Thymus (tissue), 14 donors: ENCODE measurements at places on chromosomes 5 and 9. TPM values are rescaled to one million over a fixed set of nuclear protein-coding genes. Genes with fewer than 3 reads are reported as not detected.

Gene GGTA1
- polyA plus RNA-seq: 9.7 TPM

DNA sequence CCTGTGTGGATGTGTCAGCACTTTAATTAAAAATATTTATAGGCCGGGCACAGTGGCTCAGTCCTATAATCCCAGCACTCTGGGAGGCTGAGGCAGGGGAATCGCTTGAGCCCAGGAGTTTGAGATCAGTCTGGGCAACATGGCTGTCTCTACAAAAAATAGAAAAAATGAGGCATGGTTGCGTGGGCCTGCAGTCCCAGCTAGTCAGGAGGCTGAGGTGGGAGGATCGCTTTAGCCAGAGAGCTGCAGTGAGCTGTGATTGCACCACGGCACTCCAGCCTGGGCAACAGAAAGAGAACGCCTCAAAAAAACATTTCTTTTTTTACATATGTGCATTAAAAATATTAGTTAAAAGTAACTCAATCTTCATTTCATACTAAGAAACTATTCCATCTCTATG is 6.2 kb downstream of the TBC1D9B start:
- no peak for DNase-seq

- DNase-seq: no peak
Observed at GRCh38 chr9:112900901-112901300, 10.2 kb upstream of the SLC46A2 start.

Gene PRLR
- 0.75 TPM for polyA plus RNA-seq

- no peak for DNase-seq
Observed at GRCh38 chr9:105023788-105024187, 95.8 kb upstream of the ABCA1 start.

DNA sequence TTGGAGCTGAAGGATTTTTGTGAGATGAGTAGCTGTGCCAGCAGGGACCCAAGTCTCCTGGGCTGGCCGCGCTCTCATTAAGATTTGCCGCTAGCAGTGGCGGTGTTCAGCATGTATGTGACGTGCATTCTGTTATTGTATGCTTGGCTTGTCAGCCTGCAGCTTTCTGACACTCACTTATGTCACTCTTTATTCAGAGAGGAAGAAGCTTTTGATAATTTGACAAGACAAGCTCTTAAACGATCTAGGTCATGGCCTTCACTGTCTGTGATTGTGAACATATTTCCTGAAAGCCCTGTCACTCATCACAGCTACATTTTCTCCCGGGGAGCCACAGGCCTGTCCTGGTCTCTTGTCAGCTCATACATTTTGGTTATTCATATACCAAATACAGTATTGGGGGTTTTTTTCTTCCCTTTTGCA is 98.2 kb upstream of the GRHPR start:
- DNase-seq: peak; percentile 42

Gene LCN2
- 31.9 TPM for polyA plus RNA-seq

GRCh38 chr5:100456615-100457014 is 78.6 kb upstream of the FAM174A start:
- DNase-seq: no peak

Gene GALNT12
- polyA plus RNA-seq: 7.3 TPM

GRCh38 chr5:73419465-73420390 is 28.8 kb downstream of the FOXD1 start:
- DNase-seq: no peak

DNA sequence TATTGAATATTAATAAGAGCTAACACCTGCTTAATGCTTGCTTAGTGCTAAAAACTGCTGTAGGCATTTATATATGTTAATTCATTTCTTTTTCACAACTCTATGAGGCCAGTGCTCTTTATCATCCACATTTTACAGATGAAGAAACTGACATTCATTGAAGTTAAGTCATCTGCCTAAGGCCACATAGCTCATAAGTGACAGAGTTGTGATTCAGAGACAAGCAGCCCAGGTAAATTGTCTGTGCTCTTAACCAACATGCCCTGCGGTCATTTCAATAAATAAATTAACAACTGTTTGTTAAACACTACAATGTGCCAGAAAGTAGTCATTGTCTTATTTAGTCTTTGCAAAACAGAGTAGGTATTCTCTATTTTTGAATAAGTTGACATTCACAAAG is 1354.4 kb upstream of the C9orf72 start:
- no peak for DNase-seq

DNA sequence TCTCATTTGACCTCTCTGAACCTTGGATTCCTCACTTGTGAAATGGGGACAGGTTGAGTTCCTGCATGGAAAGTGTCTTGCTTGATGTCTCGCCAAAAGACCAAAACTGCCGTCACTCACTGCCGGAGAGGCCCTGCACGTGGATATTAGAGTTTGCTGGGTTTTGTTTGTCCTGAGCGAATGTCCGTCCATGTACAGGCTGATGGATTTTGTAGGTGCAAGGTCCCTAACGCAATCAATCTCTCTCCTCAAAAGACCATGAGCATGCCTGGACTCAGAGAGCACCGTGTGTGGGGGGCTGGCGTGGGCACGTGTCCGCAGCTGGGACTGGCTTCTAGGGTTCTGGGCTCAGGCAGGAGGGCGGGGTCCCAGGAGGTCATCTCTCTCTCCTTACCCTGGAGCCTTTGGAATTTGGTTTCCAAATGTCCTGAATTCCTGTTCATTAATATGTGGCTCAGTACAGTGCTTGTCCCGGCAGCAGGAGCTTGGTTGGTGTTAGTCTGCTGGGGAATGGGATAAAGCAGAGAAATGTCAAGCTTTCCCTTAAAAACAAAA is 146.0 kb upstream of the IER5L start:
- DNase-seq: no peak

DNA sequence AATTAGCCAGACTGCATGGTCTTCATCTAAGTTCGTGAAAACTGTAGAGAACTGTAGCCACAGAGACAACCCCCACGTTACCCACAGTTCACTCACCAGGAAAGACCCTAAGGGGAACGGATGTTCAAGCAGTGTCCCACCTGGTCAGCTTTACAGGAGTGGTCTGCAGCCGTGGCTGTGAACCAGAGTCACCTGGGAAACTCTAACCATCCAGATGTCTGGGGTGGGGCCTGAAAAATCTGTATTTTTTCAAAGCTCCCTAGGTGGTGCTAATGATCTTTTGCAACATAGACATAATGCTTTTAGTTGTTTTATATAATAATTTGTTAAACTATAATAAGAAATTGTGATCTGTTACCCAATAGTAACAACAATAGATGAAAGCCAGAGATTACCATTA is 47.7 kb upstream of the ANGPTL2 start:
- DNase-seq: no peak

GRCh38 chr9:84163052-84163650 is 177.4 kb downstream of the SLC28A3 start:
- DNase-seq: no peak

Gene ADAMTS19
- 0.09 TPM for polyA plus RNA-seq

- no peak for DNase-seq
Observed at GRCh38 chr9:124339603-124340146, 75.6 kb downstream of the PSMB7 start.

Gene SLC2A8
- 7.8 TPM for polyA plus RNA-seq

DNA sequence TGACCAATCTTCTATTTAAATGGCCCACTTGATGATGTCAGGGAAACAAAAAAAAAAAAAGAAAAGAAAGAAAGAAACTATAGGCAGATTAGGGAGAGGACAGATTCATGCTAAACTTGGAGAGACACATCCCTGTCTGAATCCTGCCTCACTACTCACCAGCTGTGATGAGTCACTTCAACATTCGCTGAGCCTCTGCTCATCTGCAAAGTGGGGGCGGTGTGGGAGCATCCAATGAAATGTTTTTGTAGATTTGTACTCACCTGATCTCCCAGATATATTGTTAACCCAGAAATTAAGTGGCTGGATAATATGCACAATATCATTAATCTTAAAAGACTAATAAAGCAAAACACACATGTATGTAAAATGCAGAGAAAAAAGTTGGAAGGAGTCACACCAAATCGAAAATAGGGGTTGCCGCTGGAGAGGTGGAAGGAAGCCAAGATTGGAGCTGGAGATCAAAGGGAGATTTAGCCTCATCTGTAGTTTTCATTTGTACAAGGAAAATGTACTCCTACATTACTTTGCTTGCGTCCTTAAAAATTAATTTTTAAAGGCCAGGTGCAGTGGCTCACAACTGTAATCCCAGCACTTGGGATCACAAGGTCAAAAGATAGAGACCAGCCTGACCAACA is 17.0 kb upstream of the ERGIC1 start:
- no peak for DNase-seq

DNA sequence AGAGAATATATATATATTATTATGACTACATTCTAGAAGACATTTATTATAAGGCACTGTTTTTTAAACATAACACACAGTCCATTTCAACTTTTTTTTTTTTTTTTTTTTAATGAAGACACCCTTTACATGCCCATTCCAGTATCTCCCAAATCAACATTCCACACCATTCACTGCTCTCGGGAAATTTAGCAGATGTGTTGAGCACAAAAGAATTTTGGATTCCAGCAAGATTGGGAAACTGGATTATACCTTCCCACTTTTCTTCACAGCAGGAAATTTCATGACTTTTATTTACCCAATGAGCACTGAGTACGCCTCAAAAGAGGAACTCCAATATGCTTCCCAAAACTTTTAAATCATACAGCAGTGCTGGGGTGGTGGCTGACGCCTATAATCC is 333.6 kb upstream of the DAB2 start:
- DNase-seq: no peak

DNA sequence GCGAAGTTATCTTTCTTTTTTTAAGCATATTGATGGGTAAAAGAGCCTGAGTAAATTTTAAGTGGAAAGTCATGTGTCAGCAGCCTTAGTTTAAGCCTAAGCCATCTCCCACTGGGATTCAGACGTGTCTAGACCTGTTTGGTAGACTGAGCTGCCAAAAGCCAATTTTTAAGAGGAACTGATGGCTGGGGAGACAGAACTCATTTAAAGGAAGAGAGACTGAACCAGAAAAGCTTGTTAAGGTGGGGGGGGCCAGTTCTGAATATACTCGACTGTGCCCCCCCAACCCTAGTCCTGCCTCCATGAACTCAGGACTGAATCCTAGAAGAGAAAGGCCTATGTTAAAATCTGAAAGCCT is 58.3 kb upstream of the PLPP1 start:
- no peak for DNase-seq

Gene SLC26A2
- polyA plus RNA-seq: 5.3 TPM

Gene AGTPBP1
- 15.9 TPM for polyA plus RNA-seq

DNA sequence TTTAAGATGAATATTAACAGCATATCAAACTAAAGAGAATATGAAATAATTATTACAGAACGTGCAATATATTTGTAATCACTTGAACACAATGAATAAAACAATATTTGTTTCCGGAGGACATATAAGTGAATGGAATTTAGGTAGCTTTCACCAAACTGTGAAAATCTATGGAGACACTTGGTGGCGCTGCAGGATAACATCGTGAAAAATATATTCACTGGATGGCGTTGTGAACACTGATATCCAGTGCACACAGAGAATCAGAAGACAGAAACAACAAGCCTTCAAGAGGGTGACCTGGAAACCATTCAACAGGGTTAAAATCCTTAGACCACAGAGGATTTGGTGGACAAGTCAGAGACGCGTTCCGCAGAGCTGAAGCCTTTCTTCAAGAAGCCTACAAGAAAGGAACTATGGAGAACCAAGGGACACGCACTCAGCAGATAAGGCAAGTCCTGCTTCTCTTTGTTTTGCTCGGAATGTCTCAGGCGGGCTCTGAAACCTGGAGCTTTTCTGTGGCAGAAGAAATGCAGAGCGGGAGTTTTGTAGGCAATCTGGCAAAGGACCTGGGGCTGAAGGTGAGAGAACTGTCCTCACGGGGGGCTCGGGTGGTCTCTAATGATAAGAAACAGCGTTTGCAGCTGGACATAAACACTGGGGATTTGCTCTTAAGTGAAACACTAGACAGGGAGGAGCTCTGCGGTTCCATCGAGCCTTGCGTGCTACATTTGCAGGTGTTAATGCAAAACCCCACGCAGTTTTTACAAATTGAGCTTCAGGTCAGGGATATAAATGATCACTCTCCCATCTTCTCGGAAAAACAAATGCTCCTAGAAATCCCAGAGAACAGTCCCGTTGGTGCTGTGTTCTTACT is at the start of gene PCDHB11:
Gene PCDHB11 (plus strand): TSS at position 269 of the 877 bp plus-strand sequence. CDS start 148 bp downstream, at position 417.
- DNase-seq: no peak

GRCh38 chr5:41794471-41794870 is 75.8 kb downstream of the OXCT1 start:
- no peak for DNase-seq

- DNase-seq: peak; percentile 64
Observed at GRCh38 chr5:67221487-67222242, 25.1 kb upstream of the CD180 start.

DNA sequence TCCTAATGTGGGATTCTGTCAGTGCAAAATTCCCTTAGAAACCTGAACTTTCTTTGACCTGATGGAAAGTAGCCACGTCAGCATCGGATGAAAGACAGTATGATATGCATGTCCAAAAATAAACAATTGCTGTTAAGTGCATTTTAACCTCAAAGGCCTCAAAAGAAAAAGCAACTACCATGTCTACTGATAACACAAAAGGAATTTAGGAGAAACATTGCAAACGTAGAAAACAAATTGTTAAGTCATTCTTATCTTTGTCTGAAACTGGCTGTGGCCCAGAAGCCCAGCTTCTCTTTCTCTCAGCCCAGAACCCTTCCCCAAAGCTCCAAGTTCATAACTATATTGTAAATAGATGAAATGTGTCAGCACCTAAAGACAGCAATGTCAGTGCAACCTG is 11.1 kb upstream of the LHFPL2 start:
- no peak for DNase-seq

Gene FOXD1
- polyA plus RNA-seq: 0.23 TPM

DNA sequence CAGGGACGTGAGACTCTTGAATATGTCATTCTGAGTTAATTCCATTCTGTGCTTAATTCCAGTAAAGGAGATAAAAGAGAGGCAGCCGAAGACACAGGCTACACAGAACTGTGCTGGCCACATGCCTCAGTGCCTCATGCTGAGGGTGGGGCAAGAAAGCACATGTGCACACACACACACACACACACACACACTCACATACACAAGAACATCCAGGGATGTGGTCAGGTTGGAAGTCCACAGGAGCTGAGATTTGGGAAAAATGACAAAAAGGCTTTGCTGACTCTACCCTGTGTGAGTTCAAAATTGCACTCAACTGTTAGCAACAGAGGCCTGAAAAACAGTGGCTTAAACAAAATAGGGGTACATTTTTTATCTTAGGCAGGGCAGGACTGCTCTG is 40.5 kb downstream of the ALG2 start:
- no peak for DNase-seq

Gene SIGMAR1
- 24.6 TPM for polyA plus RNA-seq

- no peak for DNase-seq
Observed at GRCh38 chr9:27261517-27262211, 35.3 kb downstream of the EQTN start.

Gene LTC4S
- 2.8 TPM for polyA plus RNA-seq

DNA sequence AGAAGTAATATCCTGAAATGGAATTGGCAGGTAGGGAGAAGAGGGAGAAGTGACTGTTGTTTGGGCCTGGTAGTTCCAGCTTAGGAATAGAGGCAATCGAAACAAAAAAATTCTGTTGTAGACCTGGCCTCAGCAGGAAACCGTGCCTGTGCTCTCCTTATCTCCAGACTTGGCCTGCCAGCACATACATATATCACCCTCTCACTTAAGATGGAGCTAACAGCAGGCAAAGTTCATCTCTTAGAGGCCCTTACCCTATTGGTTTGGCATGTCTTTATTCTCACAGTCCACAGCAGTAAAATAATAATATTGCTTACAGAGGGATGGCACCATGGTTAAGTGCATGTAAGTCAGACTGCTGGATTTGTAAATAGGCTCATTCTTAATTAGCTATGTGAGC is 19.6 kb upstream of the TNC start:
- no peak for DNase-seq

Gene LCP2
- polyA plus RNA-seq: 131 TPM
